SW480 (cell line): ENCODE measurements at places on chromosomes 2 and 18.

DNA sequence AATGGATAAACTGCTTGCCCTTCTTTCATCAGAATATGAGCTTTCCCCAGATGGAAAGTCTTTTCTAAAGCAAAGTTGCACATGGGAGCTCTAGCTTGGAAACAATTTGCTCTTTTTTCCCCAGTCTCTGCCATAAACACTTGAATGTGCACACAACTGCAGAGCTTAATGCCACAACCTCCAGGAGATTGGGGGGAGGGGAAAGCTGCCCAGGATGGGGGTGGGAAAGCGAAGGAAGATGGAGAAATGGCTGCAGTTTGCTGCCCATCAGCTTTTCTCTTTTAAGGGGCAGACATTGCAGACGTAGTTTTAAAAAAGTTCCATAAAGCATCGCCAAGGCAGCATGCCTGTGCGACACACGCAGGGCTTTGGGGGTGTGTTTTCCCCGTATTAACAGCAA, 1.5 kb downstream of the ACKR3 start:
- DNase-seq = no peak

DNA sequence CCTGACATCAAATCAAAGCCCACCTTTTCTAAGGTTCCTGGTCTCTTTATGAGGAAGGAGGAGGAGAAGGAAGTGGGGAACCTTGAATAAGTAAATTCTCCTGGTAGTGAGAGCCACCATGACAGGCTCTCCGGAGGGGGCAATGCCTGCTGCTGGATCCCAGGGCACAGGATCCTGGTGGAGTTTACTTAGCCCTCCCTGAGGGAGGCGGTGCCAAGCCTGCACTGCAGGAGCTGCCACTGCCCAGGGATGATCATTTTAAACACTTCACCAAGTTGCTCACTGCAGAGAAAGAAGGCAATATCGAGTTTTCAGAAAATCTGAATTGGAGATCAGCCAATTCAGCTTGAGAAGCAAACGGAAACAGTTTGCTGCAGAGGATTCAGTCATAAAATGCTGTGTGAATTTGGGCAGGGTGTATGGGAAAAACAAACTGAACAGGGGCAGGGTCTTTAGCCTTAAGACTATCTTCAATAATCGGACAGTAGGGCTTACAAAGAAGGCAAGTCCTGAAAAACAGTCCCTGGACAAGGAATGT, 200.7 kb downstream of the RAD51AP2 start:
- no peak for DNase-seq

DNA sequence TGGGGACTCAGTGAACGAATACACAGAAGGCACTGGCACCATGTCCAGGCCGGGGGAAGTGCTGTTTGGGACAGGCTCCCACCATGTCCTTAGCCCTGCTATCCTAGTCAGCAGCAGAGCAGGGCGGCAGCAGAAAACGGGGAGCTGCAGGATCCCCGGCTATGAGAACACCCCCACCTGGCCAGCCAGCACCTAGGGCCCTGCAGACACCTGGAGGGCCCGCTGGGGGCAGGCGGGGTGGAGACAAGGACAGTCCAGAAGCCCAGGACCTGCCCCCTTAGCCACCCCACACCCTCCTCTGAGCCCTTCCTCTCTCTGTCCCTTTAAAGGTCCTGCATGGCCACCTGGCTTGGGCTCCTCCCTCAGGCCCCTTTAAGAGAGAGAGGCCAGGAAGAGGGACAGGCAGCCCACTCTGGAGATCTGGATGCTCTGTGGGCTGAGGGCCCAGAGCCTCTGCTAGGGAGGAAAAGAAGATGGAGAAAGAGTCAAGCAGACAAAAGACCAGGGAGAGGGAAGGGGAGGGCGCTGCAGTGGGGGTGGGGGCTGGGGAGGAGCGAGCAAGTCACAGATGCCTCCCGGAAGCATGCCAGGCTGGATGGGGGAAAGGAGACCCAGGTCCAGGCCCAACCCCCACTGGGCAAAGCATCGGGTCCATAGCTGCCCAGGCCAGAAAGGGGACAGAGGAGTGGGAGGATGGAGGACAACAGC, 48.6 kb downstream of the BIN1 start:
- DNase-seq = no peak

DNA sequence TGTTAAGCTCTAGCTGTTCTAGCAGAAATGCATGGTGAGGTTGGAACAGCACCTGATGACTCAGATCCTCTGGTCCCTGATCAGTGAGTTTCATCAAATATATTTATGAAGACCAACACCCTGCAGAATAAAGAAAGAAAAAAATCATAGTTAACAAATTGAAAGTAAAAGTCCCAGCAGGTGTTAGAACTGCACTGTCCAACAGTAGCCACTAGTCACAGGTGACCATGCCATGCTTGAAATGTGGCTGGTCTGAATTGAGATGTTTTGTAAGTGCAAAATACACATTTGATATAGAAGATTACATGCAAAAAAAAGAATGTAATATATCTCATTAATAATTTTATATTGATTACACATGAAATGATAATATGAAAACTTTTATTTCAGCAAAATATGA, 1010.7 kb upstream of the ZEB2 start:
- no peak for DNase-seq

DNA sequence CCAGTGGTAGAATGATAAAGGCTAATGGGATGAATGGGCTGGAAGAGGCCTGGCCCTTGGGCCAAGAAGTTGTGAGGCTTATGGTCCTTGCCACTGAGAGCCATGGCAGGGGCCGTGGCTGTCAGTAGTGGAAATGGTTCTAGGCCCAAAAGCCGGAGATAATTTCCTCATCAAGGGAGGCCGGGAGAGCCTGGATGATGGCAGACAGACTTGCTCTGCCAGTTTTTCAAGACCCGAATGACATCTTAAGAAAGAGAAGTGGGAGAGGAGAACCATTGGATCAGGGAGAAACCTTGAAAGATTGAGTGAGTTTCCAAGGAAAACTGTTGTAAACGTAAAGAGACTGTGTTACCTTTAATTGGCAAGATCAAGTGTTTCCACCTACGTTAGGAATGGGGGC, 46.3 kb upstream of the VPS54 start:
- no peak for DNase-seq

DNA sequence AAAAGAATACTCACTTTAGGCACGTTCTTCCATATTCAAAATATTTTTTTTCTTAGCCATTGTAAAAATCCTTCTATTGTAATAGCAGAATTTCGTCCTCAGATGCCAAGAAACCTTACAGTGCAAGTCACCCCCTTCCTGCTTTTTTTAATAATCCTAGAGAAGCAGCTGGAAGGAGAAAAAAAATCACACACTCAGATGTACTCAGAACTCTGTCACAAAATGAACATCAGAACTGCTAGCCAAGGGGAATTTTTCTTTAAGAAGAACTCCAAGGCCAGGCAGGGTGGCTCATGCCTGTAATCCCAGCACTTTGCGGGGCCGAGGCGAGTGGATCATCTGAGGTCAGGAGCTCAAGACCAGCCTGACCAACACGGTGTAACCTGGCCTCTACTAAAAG, 127.3 kb upstream of the SPATS2L start:
- DNase-seq = no peak

DNA sequence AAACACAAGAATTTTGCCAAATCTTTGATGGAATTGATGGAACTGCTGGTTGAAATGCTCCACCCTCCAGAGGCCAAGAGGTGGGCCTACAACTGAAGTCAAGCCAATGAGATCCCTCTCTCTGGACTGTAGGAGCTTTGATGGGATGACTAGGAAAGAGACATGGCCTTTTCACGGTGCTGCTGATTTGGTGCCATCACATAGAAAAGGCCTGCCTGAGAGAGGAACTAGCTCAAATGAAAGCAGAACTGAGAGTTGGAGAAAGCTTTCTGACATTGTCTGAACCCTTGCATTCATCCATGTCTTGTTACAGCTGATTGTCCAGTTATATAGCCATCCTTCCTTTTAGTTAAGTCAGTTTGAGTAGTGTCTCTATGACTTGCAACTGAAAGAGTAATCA, 283.8 kb upstream of the LYPD1 start:
- DNase-seq = no peak

GRCh38 chr2:213251618-213252017, 32.6 kb upstream of the SPAG16 start:
- peak; percentile 45 for DNase-seq

DNA sequence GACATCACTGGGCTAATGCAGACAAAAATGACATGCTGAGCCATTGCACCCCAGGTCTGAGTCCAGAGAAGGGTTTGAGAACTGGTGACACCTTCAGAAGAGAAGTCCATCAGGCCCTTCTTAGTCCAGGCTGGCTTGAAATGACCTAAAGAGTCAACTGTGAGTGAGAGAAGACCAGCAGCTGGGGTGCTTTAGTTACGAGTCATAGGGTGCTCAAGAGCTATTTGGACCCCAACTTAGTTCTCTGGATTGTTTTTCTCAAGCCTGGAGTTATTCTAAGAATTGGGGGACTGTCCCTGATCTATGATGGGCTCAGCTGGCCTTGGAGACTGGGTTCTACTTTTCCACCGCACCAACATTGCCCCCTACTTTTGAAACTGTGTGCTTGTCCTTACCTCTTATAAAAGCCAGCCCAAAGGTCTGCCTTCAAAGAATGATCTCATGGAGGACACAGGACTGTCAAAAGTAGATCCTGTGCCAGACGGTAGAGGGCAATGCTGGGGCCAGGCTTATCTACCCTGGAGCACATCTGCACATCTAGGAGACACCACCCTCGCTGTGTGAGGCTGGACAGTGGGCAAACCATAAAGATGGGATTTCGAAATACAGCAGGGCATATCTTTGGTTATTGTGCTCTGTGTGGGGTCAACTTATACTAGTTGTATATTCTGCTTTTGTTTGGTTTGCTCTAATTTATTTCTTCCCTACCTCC, 333.0 kb upstream of the SLC14A2 start:
- no peak for DNase-seq
